ENCODE measurements at places on chromosomes 7 and 10.

- no peak overlapping the region for H3K4me3 ChIP-seq
- H3K4me1 ChIP-seq, result peaks cover 11% of the 10 kb centered on the region
- H3K36me3 ChIP-seq, result no peaks in the 10 kb centered on the region
- H3K27ac ChIP-seq, result no peak overlapping the region
Observed at GRCh38 chr10:49276596-49276995, 22.4 kb upstream of the C10orf71 start.

DNA sequence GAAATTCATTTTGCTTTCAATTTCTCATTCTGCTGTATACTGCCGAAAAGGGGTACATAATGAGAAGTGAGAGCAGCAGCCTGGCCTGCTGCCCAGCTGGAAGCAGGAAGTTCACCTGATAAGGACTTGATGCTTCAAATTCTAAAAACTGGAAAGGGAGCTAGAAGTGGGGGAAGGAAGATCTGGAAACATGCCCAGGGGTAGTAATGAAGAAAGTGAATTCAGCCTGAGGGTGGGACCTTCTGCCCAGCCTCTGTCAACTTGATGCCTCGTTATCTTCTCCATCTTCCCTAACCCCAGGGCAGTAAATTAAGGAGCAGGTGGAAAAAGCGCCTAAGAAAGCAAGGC lies 69.4 kb downstream of the ARMH3 start:
- H3K4me1 ChIP-seq, result no peaks in the 10 kb centered on the region
- no peak for ATAC-seq
- H3K27ac ChIP-seq, result no peak overlapping the region
- H3K27me3 ChIP-seq, result no peaks in the 10 kb centered on the region
- peaks cover 92% of the 10 kb centered on the region for H3K36me3 ChIP-seq

- ATAC-seq, result no peak
- H3K36me3 ChIP-seq, result no peaks in the 10 kb centered on the region
- no peak overlapping the region for H3K4me3 ChIP-seq
- peaks cover 8% of the 10 kb centered on the region for H3K4me1 ChIP-seq
Observed at GRCh38 chr7:156479596-156479995, 161.0 kb upstream of the RNF32 start.

- H3K27ac ChIP-seq, result peak overlapping the region; percentile 10
- no peaks in the 10 kb centered on the region for H3K4me1 ChIP-seq
- ATAC-seq, result peak; percentile 24
- no peaks in the 10 kb centered on the region for H3K27me3 ChIP-seq
Observed at GRCh38 chr7:2116989-2117591, 115.7 kb downstream of the MAD1L1 start.

DNA sequence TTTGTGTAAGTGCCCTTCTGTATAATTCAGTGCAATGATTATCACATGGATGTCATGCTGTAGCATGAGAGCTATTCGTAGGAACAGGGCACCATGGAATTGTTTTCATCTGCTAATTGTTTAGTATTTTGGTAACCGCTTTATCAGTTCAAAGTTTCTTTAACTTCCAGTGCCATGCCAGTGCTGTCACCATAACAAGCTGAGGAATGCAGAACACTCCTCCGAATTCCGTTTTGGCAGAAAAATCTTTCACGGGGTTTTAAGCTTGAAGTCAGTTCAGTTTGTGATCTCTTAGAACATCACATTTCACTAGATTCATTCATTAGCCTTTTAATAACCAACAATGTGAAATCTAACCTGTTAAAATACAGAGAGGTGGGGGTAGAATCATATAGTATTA lies 117.2 kb upstream of the SEMA3C start:
- ATAC-seq, result no peak
- H3K27me3 ChIP-seq, result no peaks in the 10 kb centered on the region
- H3K27ac ChIP-seq, result no peak overlapping the region
- no peaks in the 10 kb centered on the region for H3K36me3 ChIP-seq
- H3K4me1 ChIP-seq, result no peaks in the 10 kb centered on the region

DNA sequence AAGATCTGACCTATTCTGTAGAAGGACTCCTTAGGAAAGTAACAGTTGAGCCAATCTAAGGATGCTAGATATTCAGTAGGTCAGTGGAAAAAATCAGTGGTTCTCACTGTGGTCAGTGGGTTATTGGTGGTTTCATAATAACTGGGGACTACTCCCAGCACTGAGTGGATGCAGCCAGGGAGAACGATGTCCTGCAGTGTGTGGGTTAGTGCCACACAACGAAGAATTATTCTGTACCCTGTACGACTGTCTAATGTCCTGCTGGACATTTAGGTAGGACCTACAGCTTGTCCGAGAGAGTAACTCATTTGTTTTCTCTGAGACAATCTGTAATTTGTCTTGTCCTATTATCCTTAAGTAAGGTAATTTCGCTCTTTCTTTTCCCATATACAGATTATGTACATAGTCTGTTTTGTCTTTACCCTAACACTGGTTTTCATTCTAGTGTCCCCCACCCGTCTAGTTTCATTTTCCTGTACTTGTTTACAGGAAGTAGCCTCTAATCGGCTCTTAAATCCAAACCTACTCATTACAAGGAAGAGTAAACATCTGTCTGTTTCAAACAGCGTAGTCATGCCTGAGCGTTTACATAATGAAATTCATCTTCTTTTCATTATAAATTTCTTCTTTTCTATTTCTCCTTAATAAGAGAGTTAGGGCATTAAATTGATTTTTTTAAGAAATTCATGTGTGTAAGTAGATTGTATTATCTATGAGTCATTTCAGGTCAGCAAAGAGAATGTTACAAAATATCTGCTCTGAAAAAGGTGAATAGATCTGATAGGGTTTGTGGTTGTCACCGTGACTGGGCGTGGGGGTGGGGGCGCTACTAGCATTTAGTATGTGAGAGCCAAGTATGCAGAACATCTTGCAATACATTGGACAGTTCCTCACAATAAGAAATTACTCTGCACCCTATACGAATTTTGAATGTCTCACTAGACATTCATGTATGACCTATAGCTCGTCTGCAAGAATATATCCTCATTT lies 8.3 kb upstream of the ZC3HAV1L start:
- H3K27me3 ChIP-seq, result no peaks in the 10 kb centered on the region
- no peak for ATAC-seq
- H3K4me3 ChIP-seq, result no peak overlapping the region
- H3K36me3 ChIP-seq, result no peaks in the 10 kb centered on the region

GRCh38 chr7:75617634-75618234 lies 121.0 kb downstream of the HIP1 start:
- peak; percentile 80 for ATAC-seq
- H3K4me1 ChIP-seq, result no peaks in the 10 kb centered on the region
- H3K27me3 ChIP-seq, result no peaks in the 10 kb centered on the region

GRCh38 chr10:19154375-19154774 lies 105.8 kb downstream of the MALRD1 start:
- no peak for ATAC-seq
- no peak overlapping the region for H3K4me3 ChIP-seq
- no peaks in the 10 kb centered on the region for H3K36me3 ChIP-seq

DNA sequence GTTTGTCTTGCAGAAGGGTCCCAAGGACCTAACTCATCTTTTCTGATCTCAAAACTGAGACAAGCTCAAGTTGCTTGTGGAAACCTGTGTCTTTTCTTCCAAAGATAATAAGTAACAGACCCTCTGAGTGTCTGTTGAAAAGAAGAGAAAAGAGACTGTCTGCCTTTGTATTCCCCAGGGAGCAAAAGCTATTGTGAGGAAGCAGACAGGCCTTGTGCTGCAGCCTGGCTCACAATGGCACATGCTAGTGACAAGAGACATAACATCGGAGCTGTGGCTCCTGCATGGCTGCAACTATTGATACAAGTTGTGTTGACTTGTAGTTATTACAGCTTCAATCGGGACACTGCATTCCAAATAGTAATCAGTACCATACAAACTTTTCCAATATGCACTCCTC lies 202.9 kb downstream of the DKK1 start:
- H3K27ac ChIP-seq, result no peak overlapping the region
- ATAC-seq, result no peak
- H3K36me3 ChIP-seq, result no peaks in the 10 kb centered on the region
- H3K4me3 ChIP-seq, result no peak overlapping the region

DNA sequence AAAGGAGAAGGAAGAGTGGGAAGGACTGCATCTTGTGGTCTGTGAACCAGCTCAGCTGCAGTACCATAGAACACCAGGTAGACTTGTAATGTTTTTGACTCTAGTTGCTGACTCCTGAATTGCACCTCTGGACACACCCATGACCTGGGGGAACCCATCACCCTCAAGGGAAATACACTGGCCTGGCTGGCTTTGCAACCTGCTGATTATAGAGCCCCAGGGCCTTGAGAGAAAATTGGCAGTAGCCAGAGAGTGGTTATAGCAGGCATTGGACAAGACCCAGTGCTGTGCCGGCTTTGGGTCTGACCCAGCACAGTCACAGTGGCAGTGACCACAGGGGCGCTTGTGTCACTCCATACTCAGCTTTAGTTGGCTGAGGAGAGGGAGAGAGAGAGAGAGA lies 902.3 kb downstream of the GRID1 start:
- H3K27me3 ChIP-seq, result no peaks in the 10 kb centered on the region
- H3K4me1 ChIP-seq, result no peaks in the 10 kb centered on the region
- no peaks in the 10 kb centered on the region for H3K36me3 ChIP-seq
- H3K27ac ChIP-seq, result no peak overlapping the region
- ATAC-seq, result no peak
- H3K4me3 ChIP-seq, result no peak overlapping the region
